Esophagus mucosa (tissue), 1 donor: ENCODE measurements at places on chromosomes 7 and 10.

DNA sequence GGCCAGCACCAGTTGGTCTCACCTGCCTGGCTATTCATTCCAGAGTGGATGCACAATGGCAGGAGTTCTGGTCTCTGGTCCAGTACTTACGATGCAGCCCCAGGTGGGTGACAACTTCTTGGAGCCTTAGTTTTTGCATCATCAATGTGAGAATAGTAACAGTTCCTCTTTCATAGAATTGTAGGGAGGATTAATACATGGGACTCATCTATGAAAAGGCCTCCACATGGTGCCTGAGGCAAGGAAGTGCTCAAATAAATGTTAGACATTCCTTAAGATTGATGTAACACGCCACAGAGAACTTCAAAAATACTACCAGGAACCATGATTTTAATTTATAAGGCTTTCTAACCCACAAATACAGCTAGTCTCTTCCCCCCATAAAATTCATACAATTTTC lies 120.1 kb upstream of the CHST15 start:
- ATAC-seq, result no peak

- ATAC-seq, result no peak
Observed at GRCh38 chr7:27364344-27364758, 121.7 kb downstream of the EVX1 start.

DNA sequence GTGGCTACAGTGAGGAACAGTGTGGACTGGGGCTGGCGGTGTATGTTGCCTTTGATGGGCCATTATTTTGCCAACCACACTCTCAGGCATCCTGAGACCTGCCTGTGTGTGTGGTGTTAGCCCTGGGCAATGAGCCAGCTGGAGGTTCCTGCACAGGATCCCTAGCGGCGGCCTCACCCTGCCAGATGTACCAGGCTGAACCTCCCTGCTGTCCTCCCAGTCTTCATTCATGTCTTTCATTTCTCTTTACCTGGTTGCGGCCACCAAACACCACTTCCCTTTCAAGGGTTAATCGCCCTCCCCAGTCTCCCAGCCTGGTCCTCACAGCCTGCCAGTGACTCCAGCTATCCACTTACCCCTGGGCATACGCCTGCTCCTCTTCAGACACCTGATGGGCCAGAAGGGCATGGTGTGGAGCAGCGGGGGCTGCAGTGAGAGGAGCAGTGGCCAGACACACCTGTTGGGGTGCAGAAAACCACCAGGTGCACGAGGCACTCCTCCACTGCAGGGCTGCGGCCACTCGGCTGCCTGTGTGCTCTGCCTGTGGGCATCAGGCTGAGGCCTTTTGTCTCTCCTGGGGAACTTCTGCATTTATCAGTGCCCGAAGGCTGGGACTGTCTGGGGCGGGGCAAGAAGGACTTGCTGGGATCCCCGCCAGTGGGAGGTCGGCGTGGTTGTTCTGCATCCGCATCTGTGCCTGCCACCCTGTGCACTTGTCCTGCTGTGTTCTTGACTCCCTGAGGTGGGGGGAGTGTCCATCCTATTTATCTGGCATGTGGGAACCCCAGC lies 111.6 kb downstream of the ARHGAP22 start:
- peak; percentile 56 for ATAC-seq

DNA sequence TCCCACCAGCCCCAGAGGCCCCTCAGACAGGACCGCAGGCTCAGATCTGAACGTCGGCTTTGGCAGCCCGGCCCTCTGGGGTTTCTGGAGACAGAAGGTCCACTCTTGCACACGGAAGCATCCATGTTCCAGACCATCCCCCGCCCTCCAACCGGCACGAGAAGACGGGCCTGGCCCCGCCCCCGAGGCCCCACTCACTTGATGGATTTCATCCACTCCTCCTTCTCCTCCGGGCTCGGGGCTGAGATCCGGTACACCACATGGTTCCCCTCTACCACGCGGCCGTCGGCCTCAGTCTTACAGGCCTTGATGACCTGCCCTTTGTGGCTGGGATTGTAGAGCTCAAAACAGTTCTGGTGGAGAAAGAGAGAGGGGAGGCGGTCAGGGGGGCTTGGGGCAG lies 107.3 kb downstream of the CYTH3 start:
- ATAC-seq, result no peak

GRCh38 chr7:2873686-2874551 lies 29.8 kb upstream of the GNA12 start:
- peak; percentile 80 for ATAC-seq

DNA sequence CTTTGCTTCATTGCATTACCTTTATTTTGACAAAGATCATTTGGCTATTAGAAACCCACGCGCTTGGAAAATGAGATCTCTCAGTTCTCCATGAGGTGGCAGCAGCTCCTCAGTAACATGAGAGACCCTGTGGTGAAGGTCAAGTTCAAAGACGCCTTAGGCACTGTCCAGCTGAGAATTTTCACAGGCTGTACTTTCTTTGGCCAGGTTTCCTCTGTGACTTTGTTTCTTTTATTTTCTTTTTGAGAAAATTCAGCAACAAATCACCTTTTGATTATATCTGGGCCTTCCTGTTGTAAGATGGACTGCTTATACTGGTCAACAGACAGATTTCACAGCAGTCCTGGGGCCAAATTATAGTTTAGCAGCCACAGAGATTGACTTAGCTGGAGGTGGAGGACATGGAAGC lies 54.5 kb downstream of the RAB18 start:
- ATAC-seq, result peak; percentile 60

GRCh38 chr10:93495654-93496321 lies 624 bp upstream of the CEP55 start:
- ATAC-seq, result peak; percentile 48

DNA sequence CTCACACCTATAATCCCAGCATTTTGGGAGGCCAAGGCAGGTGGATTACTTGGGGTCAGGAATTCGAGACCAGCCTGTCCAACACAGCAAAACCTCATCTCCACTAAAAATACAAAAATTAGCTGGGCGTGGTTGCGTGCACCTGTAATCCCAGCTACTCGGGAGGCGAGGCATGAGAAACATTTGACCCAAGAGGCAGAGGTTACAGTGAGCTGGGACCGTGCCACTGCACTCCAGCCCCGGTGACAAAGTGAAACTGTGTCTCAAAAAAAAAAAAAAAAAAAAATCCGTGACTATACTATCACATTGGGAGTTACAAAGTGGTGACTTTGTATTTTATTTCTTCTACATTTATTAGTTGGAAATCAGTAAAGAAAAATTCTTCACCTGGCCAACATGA lies 101.2 kb downstream of the EPC1 start:
- no peak for ATAC-seq

- no peak for ATAC-seq
Observed at GRCh38 chr7:148485618-148486017, 104.9 kb upstream of the C7orf33 start.

GRCh38 chr7:99579956-99580777 lies 17.9 kb upstream of the TMEM225B start:
- peak; percentile 54 for ATAC-seq

- peak; percentile 55 for ATAC-seq
Observed at GRCh38 chr7:33904681-33905388, 504 bp upstream of the BMPER start.
